Ovary (tissue), 10 donors: ENCODE measurements at places on chromosomes 1 and 21.

GRCh38 chr21:42836767-42837301, 42.5 kb downstream of the WDR4 start:
- DNase-seq, result no peak

- no peak for DNase-seq
Observed at GRCh38 chr1:36284061-36284460, 22.1 kb upstream of the SH3D21 start.

GRCh38 chr1:39825432-39825941, 36.8 kb upstream of the BMP8B start:
- DNase-seq, result no peak

- DNase-seq, result no peak
Observed at GRCh38 chr1:155974208-155975115, 3.9 kb downstream of the ARHGEF2 start.

DNA sequence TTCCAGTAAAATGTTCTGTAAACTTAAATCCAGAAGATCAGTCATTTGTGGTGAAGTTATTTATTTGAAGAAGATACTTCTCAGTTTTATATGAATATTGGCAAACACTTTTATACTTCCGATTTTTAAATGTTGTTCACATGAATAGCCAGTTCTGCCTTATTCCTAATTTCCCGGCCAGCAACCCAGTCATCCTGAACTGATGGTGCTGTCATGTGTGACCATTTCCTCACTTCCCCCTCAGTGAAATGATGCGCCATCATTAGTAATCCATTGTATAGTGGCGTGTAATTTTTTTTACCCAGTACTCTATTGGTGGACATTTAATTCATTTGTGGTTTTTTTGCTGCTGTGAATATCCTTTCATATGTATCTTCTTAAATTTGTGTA, 16.4 kb downstream of the GPSM2 start:
- DNase-seq, result no peak

DNA sequence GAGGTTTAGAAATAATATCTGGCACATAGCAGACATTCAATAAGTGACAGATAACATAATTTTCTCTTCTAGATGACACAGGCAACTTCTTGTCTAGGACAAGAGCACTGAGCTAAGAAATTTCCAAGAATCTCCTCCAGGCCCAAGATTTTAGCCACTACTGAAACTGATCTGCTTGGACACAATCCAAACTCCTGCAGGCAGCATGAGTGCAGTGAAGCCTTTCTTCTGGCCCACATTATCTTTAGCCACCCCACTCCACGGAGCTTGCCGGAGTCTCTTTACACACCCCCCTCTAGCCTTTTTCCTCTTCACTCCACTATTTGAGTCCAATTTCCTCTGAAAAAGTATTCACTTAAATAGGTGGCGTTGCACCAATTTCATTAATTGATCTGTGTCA, 142.9 kb upstream of the DUSP10 start:
- no peak for DNase-seq

- no peak for DNase-seq
Observed at GRCh38 chr1:21702780-21703179, 33.6 kb upstream of the RAP1GAP start.

DNA sequence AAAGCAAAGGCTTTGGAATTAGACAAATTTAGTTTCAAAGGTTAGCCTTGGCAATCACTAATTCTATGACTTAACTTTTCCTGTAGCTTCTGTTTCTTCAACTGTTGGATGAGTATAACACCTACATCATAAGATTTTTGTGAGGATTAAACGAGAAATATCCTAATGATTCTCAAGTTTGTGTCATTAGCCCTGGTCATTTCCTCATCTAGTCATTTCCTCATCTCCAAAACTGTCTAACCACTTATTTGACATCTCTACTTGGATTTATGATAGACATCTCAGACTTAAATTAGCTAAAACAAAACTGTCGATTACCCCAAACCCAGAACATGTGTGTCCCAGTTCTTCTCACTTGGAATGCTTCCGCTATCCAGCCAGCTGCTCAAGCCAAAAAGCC, 80.2 kb upstream of the CHODL start:
- no peak for DNase-seq

GRCh38 chr1:237152506-237153335, 110.7 kb downstream of the RYR2 start:
- DNase-seq, result no peak

- DNase-seq, result no peak
Observed at GRCh38 chr1:174158767-174159251, 511 bp upstream of the RABGAP1L start.

DNA sequence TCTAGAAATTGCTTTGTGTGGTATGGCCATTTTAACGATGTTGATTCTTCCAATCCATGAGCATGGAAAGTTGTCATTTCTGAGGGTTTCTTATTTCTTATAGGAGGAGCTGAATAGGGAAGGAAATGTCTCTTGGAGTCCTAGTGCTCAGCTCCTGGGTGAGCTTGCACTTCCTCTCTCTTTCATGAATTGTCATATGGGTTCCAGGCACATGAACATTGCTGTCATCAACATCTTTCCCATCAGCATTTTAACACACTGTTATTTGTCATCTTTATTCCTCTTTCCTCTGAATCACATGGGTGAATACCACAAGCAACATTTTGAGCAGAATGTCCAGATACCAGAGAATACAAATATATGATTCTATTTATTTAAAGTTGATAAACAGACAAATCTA, 23.4 kb downstream of the SLAMF6 start:
- DNase-seq, result no peak

DNA sequence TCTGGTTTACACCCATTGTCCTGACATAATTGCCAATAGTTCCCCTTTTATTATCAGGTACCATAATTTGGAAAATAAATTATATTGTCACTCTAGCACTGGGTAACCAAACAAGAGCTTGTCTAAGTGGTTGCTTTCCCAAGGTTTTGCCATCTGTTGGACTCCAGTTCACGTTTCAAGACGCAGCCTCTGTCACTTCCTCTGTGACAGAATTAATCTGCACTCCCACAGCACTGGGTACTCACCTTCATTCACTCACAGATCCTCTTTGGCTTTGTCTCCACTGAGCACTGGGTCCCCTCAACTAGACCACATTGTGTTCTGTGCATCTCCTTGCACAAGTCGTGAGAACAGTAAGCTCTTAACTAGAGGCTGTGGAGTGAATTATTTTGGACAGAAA, 123.6 kb upstream of the JUN start:
- DNase-seq, result no peak

DNA sequence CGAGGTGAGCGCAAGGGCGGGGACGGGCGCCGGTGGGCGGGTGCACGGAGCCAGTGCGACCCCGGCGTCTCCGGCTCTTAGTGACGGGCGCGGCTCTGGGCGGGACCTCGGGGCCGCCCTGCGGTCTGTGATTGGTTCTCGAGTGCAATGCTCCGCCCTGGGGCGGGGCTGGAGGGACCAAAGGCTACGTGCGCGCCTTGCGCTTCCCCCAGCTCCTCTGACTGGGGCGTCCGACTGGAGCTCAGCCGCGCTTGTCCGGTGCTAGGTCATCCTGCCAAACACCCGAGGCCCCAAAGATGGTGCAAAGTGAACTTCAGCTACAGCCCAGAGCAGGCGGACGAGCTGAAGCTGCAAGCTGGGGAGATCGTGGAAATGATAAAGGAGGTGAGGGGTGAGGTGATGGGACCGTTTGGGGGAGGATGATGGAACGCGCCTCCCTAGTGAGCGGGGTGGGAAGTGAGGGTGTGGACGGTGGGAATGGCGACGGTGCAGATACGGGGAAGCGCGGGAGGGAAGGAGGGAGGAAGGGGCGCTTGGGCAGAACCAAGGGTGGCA, 811 bp downstream of the SH3D21 start:
- peak; percentile 95 for DNase-seq

DNA sequence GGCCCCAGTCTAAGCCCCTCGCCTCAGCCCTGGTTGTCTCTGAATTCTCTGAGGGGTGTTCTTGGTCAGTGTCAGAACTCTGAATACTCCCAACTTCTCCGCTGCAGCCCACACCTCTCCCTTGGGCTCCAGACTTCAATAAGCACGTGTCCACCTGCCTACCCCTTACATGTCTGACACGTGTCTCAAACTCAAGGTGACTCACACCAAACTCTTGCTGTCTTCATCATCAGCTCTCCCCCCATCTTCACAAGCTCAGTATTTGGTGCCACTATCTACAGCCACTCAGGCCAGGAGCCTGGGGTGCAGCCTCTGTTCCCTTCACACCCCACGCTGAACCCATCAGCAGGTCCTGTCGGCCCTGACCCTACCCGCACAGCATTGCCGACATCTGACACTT, 18.8 kb upstream of the UBXN10 start:
- DNase-seq, result no peak

- no peak for DNase-seq
Observed at GRCh38 chr1:112540226-112540794, 31.5 kb downstream of the WNT2B start.

- no peak for DNase-seq
Observed at GRCh38 chr1:88891951-88892340, 579 bp upstream of the GTF2B start.

- no peak for DNase-seq
Observed at GRCh38 chr1:25256578-25256965, 9.3 kb upstream of the RSRP1 start.

GRCh38 chr1:110130989-110131388, 18.7 kb downstream of the UBL4B start:
- no peak for DNase-seq

DNA sequence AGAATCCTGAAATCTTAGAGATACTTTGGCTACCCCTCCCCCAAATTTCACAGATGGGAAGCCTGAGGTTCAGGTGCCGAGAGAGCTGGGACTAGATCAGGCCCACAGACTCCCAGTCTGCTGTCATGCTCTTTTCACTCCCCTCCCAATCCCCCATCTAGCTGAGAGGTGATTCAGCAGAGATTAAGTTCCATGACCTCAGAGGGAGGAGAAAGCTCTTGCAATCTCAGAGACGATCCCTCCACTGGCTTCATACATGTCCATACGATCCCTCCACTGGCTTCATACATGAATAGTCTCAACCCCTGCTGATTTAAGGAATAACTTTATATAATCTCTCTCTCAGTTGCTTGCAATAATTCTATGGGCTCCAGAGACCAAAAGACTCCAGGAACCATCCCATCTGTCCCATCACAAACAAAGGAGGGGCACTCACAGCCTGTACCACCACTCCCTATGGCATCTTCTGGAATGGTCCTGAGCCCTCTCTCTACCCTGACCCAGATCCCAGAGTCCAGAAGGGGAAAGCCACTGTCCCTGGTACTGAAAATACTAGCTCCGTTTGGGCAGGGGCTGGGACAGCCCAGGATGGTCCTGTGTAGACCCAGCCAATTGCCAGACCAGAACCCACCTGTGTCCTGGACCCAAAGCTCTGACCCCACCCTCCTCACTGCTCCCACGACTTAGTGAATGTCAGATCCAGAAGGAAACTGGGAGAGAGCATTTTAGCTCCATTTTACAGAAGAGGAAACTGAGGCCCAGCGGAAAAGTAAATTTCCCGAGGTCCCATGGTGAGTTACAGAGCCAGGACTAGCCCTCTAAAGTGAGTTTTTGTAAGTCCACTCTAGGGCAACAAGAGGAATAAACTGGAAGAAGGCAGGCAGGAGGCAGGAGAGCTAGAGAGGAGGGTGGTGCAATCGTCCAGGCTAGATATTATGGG, 27.1 kb downstream of the RIMS3 start:
- DNase-seq, result no peak

- peak; percentile 16 for DNase-seq
Observed at GRCh38 chr1:2374252-2375155, 16.9 kb downstream of the MORN1 start.

- no peak for DNase-seq
Observed at GRCh38 chr1:6483017-6483760, 8.3 kb downstream of the PLEKHG5 start.

DNA sequence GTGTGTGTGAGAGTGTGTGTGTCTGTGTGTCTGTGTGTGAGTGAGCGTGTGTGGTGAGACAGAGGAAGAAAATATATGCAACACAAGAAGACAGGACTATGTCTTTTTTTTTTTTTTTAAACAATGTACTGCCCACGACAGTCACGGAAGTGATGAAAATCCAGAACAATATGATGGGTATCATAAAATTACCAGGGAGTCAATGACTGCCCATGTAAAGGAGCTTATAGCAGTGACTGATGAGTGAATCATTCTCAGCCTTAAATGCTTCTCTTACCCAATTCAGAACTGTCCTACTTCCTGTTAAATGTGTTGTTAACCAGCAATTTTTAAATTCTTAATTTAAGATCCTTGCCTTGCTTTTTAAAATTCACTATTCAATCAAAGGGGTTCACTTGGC, 46.6 kb downstream of the RGS7 start:
- DNase-seq, result no peak

DNA sequence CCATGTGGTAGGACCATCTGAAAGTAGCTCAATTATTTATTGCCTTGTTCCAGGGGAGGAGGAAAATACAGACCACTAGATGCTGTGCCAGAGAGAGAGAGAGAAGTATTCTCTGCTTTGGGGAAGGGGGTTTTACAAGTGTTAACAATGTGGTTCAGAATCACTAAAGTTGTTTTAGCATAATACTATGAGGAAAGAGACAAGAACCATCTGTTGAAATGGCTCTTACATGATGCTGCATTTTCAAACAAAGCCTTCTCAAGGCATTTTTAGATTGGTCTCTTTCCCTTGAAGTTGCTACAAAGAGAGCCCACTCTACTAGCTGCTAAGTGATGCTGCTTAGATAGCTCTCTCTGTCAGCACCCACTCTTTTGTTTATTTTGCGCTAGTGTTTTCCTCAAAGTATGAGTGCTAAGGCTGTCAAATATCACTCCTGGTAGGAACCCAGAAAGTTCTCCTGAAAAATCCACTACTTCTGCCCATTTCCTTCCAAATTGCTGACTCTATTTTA, 255.1 kb downstream of the NFIA start:
- no peak for DNase-seq

GRCh38 chr1:107140703-107141490, at the start of gene NTNG1:
Gene NTNG1 (plus strand): TSS chr1:107141039.
- DNase-seq, result no peak

DNA sequence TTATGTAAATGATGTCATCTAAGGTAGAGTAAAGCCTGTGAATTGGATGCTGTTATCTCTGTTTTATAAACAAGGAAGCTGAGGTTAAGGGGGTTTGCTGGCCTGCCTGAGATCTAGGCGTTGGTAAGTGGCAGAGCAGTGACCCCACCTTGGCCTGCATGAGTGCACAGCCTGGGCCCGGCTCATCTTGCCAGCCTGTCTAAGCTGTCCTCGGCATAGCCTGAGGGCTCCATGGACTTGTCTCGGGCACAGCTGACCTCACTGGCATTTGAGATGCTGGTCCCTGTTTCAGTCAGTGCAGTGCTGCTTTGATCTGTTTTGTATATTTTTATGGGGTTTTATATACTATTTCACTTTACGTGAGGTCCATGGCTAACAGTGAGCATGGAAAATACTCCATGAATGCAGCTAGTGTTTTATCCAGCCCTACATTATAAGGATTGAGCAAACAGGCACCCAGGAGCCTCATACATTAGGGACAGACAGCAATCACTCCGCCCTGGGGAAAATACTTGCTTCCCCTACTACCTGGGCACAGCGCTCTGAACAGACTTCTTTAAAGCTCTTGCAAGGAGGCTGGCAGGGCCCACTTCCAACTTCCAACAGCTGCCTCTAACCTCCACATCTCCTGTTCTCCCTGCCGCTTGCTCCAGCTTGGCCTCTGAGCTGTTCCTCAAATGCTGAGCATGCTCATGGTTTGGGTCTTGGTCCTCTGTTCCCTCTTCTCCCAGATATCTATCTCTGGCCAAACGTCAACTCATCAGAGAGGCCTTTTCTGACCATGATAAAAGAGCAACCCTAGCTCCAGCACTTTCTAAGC, 150.6 kb upstream of the HMGB4 start:
- no peak for DNase-seq

GRCh38 chr1:242723044-242723716, 198.7 kb upstream of the PLD5 start:
- DNase-seq, result no peak

GRCh38 chr1:47333578-47333921, at the start of gene CMPK1:
Gene CMPK1 (plus strand): TSS chr1:47333790. CDS start chr1:47333946, 156 bp downstream.
- peak; percentile 83 for DNase-seq
